ENCODE measurements at places on chromosomes 2 and 18.

GRCh38 chr18:61333271-61333745 lies at the start of gene CDH20:
TSS of gene CDH20 (plus strand) at chr18:61333430.
- DNase-seq: peak; percentile 53

DNA sequence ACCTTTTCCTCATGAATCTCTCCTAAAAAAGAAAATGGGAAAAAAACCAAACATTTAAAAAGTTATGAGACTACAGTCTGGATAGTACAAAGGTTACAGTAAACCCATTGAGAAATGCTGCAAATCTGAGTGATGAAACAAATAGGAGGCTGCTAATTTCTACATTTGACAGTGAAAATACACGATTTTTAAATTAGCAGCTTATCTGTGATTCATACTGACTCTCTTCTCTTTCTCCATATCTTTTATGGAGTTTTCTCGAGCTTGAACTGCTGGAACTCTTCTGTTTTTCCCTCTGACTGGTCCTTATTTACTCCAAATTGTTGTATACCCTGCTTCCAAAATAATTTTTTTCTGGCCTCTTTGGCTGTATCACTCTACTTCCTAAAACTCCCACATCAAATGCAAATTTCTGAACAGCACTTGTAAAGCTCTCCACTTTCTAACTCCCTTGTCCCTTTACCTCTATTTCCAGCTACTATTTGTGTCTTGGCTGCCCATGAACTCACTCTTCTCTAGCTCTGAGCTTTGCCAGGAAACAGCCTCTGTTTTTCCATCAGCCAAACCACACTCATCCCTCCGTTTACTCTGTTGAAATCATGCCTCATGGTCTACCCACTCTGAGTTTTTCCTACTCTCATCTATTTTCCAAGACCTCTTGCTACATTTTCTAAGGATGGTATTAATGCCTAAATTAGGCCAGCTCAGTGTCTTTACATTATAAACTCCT lies 73.7 kb downstream of the RBMS1 start:
- no peak for DNase-seq

DNA sequence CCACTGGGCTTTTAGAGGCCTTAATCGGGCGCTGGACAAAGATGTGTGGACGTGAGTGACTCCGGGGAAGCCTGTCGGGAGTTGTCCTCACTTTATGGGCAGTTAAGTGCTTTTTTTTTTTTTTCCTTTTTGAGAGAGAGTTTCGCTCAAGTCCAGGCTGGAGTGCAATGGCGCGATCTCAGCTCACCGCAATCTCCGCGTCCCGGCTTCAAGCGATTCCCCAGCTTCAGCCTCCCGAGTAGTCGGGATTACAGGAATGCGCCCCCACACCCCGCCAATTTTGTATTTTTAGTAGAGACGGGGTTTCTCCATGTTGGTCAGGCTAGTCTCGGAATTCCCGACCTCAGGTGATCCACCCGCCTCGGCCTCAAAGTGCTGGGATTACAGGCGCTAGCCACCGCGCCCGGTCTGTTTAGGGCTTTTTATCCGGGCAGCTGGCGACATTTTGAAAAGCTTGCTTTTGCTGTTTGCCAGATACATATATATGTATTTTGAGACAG lies 1.5 kb downstream of the MSH6 start:
- no peak for DNase-seq

DNA sequence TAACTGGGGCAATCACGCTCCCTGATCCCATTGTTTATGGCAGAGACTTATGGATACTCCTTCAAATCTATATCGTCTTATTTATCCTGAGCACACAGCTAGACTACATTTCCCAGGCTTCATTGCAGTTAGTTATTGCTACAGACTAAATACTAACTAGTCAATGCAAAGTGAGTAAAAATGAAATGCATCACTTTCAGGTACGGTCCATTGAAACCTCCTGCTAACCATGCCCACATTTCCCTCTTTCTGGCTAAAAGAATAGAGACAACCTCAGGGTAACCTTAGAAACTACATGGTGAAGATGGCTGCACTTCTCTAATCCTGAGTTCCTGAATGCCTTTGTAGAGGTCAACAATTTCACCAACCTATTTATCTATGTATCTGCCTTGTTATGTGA lies 437.4 kb downstream of the EPHA4 start:
- no peak for DNase-seq

DNA sequence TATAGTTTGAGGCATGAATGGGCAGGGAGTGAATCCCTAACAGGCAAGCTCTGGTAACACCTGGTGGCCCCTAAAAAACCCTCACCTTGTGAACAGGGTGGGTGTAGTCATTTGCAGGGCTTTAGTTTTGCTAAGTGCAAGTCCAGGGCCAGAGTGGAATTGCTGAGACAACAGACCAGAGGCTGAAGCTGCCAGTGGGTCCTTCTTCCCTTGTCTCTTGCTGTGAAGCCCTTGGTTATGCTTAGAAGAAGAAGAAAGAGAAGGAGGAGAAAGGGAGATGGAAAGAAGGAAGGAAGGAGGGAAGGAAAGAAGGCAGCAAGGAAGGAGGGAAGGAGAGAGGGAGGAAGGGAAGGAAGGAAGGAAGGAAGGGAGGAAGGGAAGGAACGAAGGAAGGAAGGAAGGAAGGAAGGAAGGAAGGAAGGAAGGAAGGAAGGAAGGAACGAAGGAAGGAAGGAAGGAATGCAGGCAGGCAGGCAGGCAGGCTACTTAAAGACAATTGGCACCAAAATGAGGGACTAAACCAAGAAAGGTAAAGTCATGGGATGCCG lies 45.8 kb downstream of the SMAD7 start:
- DNase-seq: no peak

GRCh38 chr2:188042412-188042811 lies 249.3 kb upstream of the GULP1 start:
- DNase-seq: no peak

- no peak for DNase-seq
These were observed 67.7 kb downstream of the PDCL3 start for GRCh38 chr2:100630473-100630977.

DNA sequence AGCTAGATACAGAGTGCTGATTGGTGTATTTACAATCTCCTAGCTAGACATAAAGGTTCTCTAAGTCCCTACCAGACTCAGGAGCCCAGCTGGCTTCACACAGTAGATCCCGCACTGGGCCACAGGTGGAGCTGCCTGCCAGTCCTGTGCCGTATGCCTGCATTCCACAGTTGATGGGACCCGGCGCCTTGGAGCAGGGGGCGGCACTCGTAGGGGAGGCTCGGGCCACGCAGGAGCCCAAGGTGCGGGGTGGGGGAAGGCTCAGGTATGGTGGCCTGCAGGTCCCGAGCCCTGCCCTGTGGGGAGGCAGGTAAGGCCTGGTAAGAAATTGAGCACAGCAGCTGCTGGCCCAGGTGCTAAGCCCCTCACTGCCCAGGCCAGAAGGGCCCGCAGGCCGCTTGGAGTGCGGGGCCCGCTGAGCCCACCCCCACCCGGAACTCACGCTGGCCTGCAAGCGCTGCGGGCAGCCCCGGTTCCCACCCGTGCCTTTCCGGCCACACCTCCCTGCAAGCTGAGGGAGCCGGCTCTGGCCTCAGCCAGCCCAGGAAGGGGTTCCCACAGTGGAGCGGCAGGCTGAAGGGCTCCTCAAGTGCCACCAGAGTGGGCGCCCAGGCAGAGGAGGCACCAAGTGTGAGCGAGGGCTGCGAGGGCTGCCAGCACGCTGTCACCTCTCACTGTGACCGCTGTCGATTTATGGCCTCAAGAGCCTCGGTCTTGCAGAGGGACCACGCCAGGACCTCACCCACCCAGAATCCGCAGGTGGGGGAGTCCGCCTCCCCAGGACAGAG lies 76.5 kb downstream of the MEX3C start:
- no peak for DNase-seq

- no peak for DNase-seq
These were observed 122.9 kb downstream of the LCLAT1 start for GRCh38 chr2:30569946-30570345.

DNA sequence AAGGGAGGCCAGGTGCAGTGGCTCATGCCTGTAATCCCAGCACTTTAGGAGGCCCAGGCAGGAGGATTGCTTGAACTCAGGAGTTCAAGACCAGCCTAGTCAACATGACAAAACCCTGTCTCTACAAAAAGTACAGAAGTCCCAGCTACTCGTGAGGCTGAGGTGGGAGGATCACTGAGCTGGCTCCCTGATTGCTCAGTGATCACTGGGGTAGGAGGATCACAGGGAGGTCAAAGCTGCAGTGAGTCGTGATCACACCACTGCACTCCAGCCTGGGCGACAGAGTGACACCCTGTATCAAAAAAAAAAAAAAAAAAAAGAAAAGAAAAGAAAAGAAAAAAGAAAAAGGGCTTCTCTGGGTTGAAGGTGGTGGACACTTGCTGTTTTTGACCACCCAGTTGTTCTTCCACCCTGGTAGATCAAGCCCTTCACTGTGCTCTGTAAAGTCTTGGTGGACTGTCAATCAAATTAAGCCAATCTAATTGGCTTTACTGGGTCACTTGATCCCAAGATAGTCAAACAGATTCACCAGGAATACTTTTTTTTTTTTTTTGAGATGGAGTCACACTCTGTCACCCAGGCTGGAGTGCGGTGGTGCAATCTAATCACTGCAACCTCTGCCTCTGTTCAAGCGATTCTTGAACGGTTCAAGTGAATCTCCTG lies 191.6 kb downstream of the AGPS start:
- no peak for DNase-seq

- DNase-seq: no peak
These were observed 9.4 kb upstream of the GPR55 start for GRCh38 chr2:230934231-230935129.

DNA sequence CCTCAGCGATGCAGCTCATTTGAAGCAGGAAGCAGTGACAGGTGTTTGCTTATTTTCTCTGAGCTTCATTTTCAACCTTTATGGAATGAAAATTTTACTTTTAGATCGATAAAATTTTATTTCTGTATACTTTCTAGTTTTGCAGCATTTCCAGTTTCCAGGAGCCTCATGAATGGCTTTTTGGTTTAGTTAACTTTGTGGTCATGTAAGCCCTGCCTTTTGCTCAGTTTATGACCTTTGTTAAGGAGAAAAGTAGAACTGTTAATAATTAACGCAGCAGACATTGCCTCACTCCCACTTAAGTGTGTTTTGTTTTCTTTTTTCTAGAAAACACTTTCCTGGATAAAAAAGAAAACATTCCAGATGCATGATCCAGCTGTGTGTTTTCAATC lies 4.4 kb upstream of the FARP2 start:
- no peak for DNase-seq

GRCh38 chr2:187003038-187003554 lies 154.1 kb upstream of the ZSWIM2 start:
- DNase-seq: no peak

DNA sequence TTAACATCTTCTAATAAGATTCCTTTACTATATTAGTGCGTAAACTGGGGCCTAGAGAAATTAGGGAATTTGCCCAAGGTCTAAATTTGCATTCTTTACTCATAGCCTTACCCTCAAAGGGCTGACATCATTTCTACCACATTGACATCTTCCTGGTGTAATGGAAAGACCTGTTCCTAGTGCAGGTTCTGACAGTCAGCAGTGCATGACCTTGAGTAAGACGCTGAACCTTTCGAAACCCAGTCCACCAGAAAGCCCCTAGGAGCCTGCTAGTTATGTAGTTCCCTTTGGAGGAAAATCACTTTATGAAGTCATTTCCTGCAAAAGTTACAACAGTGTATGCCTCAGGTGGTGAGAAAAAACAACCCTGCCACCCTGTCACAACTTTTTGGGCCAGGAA lies 388.3 kb downstream of the TNS1 start:
- DNase-seq: no peak

DNA sequence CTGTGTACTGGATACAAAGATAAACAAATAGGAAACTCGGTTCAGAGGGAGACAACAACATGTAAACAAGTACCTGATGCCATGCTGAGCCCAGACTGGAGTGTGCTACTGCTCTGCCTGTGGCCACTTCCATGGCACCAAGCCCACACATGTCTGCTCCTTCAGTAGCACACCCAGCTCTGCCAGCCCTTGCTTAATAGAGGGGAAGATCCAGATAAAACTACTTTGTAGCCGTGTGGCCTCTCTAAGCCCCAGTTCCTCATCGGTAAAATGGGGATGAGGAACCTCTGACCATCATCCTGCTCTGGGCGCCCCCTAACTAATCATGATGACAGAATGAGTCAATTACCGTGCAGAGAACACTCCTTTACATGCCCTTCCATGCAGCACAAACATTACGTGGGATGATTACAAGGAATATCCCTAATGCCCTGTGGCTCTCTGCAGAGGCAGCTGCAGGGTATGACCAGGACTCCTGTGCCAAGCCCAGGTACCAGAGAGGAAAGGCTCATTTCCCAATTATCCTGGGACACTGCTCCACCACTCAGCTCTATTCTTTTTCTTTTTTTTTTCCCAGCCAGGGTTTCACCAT lies 34.9 kb downstream of the DNMT3A start:
- DNase-seq: no peak

DNA sequence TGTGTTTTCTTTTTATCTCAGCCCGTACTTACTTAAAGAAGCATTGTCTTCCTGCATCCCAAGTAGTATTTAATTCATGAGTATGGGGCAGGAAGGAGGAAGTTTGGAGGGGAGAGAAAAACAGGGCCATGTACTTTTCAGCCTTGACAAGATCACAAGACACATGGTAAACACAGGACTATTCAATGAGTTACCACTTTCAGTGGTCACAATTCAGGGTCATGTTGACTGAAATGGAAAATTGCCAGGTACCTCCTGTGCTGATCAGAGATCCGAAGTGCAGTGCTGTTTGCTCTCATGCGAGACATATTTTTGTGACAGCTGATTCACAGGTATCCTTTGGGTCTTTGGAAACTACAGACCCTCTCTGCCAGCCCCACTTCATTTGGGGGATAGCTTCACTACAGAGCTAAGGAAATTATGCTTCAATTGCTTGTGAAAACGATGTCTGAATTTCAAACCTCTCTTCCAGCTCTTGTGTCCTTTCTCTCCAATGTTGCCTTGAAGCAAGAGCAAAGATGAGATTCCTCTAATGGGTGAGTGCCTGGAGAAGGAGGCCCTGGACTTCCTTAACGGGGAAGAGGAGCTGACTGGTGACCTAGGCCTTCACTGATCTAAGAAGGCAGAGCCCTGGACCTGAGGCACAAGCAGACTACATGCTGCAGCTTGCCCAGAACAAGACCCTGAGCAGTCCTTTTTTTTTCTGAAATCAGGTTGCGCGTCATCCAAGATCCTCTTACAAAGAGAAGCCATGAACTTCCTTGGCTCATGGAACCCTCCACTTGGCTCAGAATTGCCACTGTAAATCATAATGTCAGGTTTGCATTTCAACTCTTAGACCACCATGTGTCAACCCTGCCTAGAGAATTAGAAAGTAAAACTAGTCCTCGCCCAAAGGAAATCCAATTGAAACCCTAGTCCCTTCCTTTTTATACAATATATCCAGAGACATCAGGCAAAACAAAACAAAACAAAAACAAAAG lies 44.1 kb downstream of the EVA1A start:
- no peak for DNase-seq

DNA sequence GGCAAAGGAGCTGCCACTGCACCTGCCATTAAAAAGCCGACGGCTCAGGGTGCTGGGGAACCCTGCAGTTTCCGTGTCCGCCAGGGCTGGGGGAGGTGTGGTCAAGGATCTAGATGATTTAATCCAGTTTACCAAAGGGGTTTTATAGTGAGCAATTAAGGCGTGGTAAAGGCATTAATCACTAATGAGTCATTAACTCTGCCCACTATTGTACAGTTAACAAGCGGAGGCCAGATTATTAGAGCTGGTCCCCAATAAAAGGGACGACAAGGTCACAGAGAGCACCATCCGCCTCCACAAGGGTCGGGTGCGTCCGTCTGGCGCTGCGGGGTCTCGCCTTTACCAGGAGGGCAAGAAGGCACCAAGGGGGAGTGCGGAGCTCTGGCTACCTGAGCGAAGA lies 9.6 kb downstream of the RAX start:
- DNase-seq: no peak

All from iPS-NIHi11 (cell line).